ENCODE measurements at places on chromosomes 1 and 21.
A peak's percentile ranks its signal among the peaks of the same experiment; 100 is the strongest.

- DNase-seq = no peak
These were observed 95.5 kb downstream of the NGF start for GRCh38 chr1:115242543-115242942.

GRCh38 chr1:55542901-55543504 is 327.8 kb upstream of the USP24 start:
- peak; percentile 64 for DNase-seq

GRCh38 chr1:224404916-224405603 is 29.5 kb downstream of the WDR26 start:
- no peak for DNase-seq

DNA sequence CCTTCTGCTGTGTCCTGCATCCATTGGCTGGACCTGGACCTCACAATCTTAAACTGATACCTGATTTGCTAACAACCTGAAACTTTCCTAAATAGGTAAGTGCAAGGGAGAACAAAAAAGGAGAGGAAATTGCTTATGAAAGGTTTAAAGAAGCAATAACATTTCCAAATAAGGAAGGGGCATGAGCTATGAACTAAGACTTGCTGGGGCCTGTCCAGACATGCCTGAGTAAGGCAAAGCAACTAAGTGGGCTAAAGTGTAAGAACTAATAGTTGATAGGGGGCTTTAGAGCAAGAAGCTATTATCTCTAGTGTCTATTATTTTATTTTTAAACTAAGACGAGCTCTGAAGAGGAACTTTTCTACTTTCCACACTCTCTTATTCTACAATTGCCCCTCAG is 11.6 kb downstream of the JMJD4 start:
- no peak for DNase-seq

GRCh38 chr1:241532864-241533263 is 686 bp downstream of the KMO start:
- no peak for DNase-seq

DNA sequence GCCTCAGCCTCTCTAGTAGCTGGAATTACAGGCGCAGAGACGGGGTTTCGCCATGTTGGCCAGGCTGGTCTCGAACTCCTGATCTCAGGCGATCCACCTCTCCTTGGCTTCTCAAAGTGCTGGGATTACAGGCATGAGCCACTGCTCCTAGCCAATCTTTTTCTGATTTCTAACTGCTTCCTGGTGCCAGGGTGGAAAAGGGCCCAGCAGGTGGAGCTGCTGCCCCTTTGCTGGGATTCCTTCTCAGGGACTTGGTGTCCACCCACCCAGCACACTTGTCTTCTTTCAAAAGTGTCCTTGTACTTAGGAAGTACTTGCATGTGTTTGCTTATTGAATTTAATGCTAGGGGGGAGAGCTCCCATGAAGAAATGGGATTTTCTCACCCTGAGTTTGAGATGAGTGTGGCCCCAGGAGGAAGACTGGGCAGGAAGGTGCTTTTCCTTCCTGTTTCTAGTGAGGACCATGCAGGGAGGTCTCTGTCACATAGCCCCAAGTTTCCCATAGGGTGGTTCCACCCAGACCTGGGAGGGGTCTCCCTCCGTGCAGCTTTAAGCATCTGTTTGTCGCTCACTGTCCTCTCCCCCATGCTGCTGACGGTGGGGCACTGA is 14.2 kb downstream of the UTP11 start:
- no peak for DNase-seq

DNA sequence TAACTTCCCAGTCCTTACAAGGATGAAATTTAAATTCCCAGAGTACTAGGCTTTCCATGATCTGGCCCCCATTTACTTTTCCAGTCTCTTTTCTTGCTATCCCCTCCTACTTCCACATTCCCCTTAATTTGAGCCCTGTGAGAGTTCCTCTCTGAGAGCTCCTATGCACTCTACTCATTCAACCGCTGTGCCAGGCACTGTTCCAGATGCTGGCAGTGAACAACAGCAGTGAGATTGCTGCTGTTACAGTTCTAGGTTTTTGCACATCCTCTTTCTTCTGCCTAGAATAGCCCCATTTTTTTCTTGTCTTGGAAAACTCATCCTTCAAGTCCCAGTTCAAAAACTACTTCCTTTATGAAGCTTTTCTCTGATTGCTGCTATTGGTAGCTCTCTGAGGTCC is 18.8 kb downstream of the ATF6 start:
- DNase-seq = no peak

- no peak for DNase-seq
These were observed 74.6 kb downstream of the CD247 start for GRCh38 chr1:167443757-167444156.

Data from BJ (cell line).